ENCODE measurements at places on chromosomes 13 and 19.

- no peak for DNase-seq
Observed at GRCh38 chr13:27535546-27535945, 84.8 kb downstream of the LNX2 start.

DNA sequence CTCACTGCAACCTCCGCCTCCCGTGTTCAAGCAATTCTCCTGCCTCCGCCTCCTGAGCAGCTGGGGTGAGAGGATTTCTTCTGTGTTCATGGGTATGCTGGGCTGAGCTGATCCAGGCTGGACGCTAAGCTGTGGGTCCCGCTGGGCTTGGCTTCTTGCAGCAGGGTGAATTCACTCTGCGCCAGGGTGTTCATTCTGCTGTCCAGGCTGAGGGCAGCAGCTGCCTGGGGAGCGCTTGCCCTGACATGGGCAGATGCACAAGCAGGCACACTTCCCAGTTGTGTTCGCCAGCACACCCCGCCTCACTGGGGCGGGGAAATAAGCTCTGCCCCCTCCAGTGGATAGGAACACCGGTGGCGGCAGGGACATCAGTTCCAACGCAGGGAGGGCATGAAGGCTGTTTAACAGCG is 7.3 kb upstream of the INAFM1 start:
- DNase-seq: no peak

DNA sequence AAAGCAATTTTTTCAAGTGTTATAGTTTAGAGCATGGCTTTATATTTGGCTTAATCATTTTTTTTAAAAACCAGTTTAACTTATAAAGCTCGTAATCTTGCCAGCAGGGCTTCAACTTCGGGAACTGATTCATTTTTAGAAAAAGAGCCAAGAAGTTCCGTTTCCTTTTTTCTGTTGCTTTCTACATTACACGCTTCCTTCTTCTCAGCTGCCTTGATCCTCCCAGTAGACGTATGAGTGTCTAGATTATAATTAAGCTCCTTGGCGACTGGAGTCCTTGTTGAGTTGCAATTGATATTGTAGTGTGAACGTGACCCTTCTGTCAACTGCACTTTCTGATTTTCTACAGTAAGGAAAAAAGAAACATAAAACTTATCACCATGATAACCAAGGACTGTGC is 497.2 kb downstream of the DIAPH3 start:
- peak; percentile 56 for DNase-seq

DNA sequence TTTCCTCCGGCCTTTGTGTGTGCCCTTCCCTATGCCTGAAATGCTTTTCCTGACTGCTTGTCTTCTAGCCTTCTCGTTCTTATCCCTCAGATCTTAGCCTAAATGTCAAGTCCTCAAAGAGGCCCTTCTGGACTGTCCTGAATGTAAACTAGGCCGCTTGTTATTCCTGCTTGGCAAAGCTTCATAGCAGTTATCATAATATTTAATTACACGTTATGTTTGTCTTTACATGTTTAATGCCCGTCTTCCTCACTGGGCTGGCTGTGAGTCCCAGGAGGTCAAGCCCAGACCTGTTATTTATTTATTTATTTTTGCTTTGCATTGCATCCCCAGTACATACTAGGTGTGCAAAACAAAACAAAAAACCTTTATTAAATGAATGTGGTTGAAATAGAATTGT is 62.7 kb downstream of the SIPA1L3 start:
- no peak for DNase-seq

DNA sequence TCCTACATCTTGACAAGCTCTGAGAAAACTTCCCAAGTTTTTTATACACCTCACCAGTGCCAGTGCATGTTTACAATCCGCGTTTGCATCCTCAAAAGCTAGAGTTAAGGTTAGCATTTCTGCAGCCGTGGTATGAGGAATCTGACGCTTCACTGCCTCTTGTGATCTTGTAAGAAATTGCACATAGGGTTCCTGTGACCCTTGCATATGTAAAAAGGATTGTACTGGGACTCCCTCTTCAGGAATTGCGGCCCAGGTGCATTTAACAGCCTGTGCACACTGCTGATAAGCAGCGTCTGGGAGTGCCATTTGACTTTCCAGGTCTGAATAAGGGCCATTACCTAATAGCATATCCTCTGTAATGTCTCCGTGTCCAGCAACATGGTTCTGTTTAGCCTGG is 15.3 kb downstream of the FPR3 start:
- no peak for DNase-seq

All from SIG-M5 (cell line).